Neural crest cell (in vitro differentiated cells): ENCODE measurements at places on chromosomes 7 and 10. TPM values are rescaled to one million over a fixed set of nuclear protein-coding genes. Genes with fewer than 3 reads are reported as not detected.

The RBM17 gene
- 142 and 156 TPM in 2 replicates for total RNA-seq

- no peak overlapping the region for H3K27ac ChIP-seq
- H3K36me3 ChIP-seq, result no peaks in the 10 kb centered on the region
- no peaks in the 10 kb centered on the region for H3K4me1 ChIP-seq
- DNase-seq, result no peak
- H3K4me3 ChIP-seq, result no peak overlapping the region
Observed at GRCh38 chr10:90432866-90433265, 425.0 kb downstream of the HTR7 start.

- H3K27me3 ChIP-seq, result peaks cover 43% of the 10 kb centered on the region
- peaks cover 19% of the 10 kb centered on the region for H3K4me1 ChIP-seq
- no peaks in the 10 kb centered on the region for H3K36me3 ChIP-seq
- no peak overlapping the region for H3K4me3 ChIP-seq
- DNase-seq, result no peak
- H3K27ac ChIP-seq, result no peak overlapping the region
Observed at GRCh38 chr10:119478111-119478802, 64.3 kb downstream of the RGS10 start.

DNA sequence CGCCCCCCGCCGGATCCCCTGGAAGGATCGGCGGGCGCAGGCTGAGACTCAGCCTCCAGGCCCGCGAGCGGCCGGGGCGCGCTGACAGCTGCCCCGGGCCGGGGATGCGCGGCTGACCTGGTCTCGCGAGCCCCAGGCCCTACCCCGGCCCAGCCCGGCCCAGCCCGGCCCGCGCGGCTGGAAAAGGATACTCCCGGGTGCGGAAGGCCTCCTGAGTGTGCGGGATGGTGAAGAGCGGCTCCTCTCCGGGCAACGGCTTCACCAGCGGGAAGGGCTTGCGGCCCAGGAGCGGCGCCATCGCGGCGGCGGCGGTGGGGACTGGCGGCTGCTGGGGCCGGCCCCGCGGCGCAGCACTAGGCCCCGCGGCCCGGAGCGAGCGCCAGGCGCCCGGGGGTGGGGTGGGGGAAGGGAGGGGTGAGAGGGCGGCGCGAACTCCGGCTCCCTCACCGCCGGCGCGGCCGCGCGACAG is 423 bp downstream of the BAZ1B start:
- H3K27ac ChIP-seq, result no peak overlapping the region
- peaks cover 50% of the 10 kb centered on the region for H3K4me1 ChIP-seq
- peak overlapping the region; percentile 95 for H3K4me3 ChIP-seq

DNA sequence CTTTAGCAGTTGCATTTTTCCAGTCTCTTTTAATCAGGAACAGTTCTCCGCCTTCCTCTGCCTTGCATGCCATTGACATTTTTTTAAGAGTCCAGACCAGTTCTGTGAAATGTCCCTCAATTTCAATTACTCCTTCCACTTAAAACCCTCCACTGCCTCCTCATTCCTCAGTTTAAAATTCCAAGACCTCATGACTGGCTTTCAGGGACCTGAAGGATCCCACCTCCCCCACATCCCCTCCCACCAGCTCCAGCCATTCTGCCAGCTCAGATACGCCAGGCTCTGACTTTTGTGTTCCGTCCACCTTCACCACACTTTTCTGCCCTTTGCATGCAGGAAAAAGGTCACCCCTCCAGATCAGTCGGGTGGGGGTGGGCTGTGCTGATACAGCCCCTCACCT is 8.7 kb downstream of the TNRC18 start:
- peaks cover 15% of the 10 kb centered on the region for H3K36me3 ChIP-seq
- peaks cover 43% of the 10 kb centered on the region for H3K4me1 ChIP-seq
- peak overlapping the region; percentile 72 for H3K4me3 ChIP-seq
- peaks cover 5% of the 10 kb centered on the region for H3K27me3 ChIP-seq
- DNase-seq, result no peak

GRCh38 chr7:108063520-108063933 is 60.6 kb upstream of the LAMB1 start:
- no peak overlapping the region for H3K27ac ChIP-seq
- DNase-seq, result no peak
- H3K4me1 ChIP-seq, result no peaks in the 10 kb centered on the region
- H3K4me3 ChIP-seq, result no peak overlapping the region
- H3K36me3 ChIP-seq, result no peaks in the 10 kb centered on the region
